ENCODE measurements at places on chromosomes 11 and 22.

DNA sequence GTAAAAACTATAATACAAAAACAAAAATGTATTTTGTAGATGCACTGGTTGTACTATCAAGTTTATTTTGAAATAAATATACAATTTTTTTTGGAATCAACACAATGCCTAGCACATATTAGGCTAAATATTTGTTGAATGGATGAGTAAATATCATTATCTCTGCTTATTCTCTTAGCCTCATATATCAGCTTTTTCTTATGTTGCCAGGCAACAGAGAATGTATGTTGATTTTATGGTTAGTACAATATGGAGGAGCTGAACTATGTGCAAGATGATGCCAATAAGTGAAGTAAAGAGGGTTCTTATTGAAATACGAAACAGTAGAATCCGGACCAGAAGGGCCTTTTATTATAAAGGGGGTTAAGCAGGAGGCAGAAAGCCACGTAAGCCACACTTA, 94.9 kb downstream of the FAR1 start:
- DNase-seq: no peak

DNA sequence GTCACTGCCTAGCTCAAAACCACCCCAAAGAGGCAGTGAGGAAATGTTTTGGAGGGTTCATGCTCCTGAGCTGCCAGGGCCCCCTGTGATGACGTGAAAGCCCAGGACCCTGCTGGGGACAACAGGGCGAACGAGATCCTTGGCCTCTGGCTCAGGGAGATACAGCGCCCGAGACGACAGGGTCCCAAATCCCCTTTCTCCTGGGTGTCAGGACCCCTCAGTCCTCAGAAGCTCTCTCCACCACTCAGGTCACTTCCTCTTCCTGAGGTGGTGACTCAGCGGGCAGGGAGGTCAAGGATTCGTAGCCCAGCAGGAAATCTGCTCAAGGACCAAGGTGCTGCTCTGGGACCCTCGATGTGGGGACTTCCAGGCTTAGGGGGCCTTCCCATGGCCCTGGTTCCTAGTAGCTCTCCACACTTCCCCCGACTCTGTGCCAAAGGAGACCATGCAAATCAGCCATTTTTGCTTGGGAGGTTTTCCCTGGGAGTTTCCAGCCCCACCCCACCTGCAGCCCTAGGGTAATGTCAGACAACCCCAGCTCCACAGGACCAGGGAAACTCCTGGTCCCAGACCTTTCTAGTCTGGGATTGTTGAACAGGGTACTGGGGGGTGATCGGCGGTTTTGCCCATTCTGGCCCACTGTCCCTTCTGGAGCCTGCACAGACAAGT, 12.8 kb downstream of the BCL9L start:
- DNase-seq: no peak

GRCh38 chr11:120579611-120580031, 68.1 kb downstream of the GRIK4 start:
- no peak for DNase-seq

DNA sequence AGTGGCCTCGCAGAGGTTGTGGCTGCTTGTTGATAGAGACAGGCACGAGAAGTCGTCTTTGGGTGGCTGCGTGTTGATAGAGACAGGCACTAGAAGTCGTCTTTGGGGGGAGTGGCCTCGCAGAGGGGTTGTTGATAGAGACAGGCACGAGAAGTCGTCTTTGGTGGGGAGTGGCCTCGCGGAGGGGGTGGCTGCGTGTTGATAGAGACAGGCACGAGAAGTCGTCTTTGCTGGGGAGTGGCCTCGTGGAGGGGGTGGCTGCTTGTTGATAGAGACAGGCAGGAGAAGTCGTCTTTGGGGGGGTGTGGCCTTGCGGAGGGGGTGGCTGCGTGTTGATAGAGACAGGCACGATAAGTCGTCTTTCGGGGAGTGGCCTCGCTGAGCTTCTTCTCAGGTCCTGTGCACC, 328.8 kb downstream of the TBC1D22A start:
- peak; percentile 82 for DNase-seq

GRCh38 chr11:16117989-16118756, 238.2 kb downstream of the SOX6 start:
- no peak for DNase-seq

GRCh38 chr22:50523806-50524675, 1.4 kb downstream of the SCO2 start:
- DNase-seq: no peak

DNA sequence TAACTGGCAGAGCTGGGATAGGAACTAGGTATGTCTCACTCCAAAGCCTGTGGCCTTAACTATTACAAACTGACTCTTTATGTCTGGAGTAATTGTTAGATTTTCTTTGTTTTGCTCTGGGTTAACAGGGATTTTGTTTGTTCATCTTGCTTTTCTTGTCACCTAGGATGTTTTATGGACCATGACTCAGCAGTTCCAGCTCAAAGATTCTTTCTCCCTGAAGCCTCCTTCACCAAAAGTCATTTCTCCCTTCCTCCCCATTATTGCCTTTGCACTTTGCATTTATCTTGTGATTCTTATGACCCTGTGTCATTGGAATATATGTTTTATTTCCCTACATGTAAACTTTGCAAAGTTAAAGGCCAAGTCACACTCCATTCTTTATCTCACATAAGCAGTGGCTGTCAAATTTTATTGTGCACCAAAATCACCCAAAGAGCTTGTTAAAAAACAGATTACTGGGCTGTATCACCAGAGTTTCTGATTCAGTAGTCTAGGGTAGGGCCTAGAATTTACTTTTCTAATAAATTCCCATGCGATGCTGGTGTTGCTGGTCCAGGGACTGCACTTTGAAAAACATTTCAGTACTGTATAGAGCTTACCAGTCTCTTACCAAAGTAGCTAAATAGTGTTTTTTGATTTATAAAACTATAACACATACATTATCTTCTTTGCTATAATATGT, 327.7 kb downstream of the DLG2 start:
- DNase-seq: no peak

DNA sequence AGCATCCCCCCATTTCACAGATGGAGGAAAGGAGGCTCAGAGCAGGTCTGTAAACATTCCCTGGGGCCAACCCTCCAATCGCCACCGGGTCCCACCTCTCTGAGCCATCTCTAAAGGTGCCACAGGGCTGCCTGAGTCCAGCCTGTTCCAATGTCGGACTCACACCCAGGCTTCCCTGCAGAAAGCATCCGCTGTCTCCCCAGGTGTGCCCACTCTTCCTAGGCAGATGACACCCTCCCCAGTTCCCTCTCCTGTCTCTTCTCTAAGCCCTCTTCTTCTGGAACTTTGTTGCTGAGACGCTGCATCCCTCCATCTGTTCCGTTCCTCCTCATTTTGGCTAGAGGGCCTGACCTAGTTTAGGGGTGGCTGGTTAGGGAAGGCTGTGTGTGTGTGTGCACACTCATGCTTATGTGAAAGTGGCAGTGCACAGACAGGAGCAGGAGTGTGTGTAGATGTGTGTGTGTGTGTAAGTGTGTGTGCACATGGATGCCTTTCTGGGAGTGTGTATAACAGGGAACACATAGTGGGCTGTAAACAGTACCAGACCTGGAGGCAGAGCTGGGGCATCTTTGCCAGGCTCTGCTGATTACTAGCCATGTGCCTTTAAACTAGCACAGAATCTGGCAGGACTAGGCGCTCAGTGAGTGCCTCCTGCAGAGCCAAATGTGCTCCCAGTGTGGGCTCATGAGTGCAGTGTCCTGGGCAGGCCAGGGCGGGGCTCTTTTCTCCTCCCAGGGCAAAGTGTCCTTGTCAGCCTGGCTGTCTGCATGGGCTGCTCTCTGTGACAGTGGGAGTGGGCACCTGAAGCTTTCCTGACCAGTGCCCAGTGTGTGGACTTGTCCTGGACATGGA, 77.3 kb upstream of the NECTIN1 start:
- no peak for DNase-seq

GRCh38 chr22:35582218-35582860, 34.8 kb downstream of the MB start:
- no peak for DNase-seq

DNA sequence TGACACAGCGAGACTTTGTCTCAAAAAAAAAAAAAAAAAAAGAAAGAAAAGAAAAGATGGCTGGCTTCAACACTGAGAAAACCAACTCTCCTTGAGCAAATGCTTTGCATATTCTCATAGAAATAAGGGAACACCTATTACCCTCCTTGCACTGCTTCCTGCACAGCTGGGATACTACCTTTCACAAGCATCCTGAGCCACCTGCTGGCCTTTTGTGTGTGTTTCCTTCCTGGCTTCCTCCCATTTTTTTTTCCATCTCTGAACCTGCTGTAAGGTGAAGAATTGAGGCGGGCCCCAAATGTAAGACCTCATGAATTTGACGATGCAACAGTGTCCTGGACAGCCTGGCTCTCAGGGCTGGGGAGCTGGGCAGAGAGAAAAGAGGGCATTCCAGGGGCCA, 1.9 kb upstream of the RFPL3 start:
- no peak for DNase-seq

DNA sequence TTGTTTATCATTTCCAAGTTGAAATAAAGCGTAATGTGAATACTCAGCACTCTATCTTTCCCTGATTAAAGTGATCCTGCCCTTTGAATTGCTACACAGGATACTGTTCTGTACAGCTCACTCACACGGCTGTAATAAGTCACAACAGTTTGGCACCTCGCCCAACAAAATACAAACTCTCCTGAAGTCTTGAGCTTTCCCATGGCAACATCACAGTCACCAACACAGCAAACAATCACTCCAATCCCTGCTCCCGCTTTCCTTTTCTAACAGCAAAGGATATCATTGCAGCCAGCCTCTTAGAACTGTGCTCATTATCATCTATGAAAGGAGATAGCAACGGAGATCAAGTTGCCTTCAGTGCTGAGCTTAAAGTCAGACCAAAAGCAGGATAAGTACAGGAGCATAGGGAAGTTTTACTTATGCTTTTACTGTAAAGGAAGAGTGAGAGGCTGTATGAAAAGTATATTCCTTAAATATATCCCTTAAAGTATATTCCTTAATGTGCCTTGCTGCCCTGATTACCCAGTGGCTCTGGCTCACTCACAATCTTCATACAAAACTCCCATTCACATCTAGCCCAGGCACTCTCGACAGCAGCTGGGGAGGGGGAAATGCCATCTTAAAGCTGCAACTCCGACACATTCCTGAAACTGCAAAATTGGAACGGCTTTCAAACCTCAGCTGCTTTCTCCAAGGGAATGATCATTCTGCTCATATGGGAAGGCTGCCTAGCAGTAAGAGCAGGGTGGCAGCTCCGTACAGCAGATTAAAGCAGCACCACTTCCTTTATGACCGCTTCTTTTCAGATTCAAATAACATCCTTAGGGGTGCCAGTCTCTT, 35.8 kb downstream of the MAML2 start:
- DNase-seq: peak; percentile 92

DNA sequence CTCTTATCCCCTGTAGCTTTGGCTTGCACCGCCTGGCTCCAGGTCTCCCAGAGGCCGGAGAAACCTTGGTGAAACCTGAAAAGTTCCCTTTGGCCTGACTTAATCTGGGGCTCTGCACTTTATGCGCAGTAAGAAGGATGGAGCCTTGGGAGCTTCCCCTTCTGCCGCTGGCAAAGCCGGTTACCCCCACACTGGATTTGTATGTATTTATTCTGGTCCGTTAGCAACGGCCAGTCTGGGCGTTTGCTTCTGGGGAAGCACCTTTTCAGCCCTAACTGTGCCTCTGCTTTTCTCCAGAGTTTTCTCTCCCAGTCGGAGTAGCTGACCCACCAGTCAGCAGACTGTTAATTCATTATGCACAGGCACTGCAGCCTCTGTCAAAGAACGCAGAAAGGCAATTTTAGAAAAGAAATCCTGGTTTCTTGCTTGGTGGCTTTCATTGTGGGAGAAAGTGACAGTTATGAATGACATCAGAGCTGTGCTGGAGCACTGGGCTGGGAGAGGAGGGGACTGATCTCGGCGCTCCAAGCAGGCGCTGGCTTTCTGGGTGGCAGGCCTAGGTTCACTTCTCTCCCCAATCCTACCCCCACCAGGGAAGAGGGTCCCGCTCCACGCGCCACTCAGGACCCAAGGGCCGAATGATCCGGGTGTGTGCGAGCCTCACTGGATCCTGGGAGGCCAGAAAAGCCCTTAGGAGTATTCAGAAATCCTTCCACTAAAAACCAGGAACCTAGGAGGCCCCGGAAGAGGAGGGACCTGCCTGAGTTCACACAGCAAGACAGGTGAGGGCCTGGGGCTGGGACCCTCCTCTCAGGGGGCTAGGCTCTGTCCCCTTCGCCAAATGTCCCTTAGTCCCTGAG, 70.2 kb downstream of the RTL6 start:
- DNase-seq: no peak

DNA sequence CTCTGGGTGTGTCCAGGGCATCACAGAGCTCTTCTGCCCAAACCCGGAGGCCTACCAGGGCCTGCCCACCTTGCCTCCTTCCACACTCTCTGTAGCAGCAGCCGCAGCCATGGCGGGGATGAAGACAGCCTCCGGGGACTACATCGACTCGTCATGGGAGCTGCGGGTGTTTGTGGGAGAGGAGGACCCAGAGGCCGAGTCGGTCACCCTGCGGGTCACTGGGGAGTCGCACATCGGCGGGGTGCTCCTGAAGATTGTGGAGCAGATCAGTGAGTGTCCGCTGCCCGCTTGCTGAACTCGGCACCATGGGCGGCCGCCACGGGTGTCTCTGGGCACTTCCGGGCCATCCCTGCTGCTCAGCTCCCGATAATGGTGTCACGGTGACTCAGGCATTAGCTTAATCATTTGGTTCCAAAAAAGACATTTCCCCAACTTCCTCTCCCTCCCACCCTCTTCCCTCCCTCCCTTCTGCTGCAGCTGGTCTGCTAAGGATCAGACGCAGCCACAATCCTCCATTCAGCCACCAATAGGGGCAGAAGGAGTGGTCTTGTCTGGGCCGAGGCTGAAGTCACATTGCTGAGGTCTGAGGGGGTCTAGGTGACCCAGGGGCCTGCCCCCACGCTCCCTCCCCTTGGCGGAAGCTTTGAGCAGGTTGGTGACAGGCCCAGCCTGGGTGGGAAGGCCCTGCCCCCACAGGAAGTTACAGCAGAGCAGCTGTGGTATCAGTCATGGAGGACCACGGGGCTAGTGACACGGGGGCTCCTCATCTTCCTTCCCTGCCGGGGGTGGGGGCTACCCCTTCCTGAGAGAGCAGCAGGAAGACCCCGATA, 950 bp downstream of the FERMT3 start:
- peak; percentile 92 for DNase-seq

DNA sequence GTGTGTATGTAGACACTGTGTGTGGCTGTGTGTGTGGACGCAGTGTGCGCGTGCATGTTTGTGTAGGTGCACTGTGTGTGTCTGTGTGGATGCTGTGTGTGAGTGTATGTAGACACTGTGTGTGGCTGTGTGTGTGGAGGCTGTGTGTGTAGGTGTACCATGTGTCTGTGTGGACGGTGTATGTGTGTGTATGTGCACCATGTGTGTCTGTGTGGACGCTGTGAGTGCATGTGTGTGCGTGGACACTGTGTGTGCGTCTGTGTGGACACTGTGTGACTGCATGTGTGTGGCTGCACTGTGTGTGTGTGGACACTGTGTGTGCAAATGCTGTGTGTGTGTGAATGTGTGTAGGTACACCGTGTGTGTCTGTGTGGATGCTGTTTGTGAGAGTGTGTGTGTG, 10.3 kb downstream of the TRPM5 start:
- no peak for DNase-seq

Data from lower leg skin (tissue), 4 donors.